ENCODE measurements at places on chromosomes 2 and 18. TPM values are rescaled to one million over a fixed set of nuclear protein-coding genes. Genes with fewer than 3 reads are reported as not detected.

PAX3 gene
- total RNA-seq: not detected

IL36A gene
- total RNA-seq: not detected

CCDC141 gene
- total RNA-seq: not detected

SERPINB10 gene
- 2.3 TPM for total RNA-seq

SLC23A3 gene
- 0.75 TPM for total RNA-seq

PROKR1 gene
- total RNA-seq: not detected

TACR1 gene
- not detected for total RNA-seq

REG3G gene
- not detected for total RNA-seq

DHRS9 gene
- not detected for total RNA-seq

DSC3 gene
- 140 TPM for total RNA-seq

LOXHD1 gene
- not detected for total RNA-seq

ADGRF3 gene
- 0.04 TPM for total RNA-seq

KIAA2012 gene
- not detected for total RNA-seq

UGT1A3 gene
- total RNA-seq: 0.88 TPM

DNA sequence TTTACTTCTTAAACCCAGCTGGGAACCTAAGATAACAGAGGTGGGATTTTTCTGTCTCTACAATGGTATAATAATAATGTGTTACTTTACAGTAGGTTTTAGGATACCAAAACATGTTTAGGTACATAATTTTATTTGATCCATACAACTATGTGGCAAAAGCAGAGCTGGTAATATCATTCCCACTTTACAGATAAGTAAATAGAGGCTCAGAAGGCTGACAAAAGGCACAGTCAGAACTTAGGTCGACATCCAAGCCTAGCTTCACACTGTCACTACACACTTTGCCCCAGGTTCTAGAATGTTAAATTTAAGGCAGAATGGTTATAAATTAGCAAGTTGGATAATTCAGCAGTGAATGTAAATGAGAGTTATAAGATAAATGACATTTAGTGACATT is 189.6 kb upstream of the PARD3B start:
- no peak for DNase-seq

GRCh38 chr2:129734343-129735034 is 245.0 kb upstream of the RAB6C start:
- no peak for DNase-seq

DNA sequence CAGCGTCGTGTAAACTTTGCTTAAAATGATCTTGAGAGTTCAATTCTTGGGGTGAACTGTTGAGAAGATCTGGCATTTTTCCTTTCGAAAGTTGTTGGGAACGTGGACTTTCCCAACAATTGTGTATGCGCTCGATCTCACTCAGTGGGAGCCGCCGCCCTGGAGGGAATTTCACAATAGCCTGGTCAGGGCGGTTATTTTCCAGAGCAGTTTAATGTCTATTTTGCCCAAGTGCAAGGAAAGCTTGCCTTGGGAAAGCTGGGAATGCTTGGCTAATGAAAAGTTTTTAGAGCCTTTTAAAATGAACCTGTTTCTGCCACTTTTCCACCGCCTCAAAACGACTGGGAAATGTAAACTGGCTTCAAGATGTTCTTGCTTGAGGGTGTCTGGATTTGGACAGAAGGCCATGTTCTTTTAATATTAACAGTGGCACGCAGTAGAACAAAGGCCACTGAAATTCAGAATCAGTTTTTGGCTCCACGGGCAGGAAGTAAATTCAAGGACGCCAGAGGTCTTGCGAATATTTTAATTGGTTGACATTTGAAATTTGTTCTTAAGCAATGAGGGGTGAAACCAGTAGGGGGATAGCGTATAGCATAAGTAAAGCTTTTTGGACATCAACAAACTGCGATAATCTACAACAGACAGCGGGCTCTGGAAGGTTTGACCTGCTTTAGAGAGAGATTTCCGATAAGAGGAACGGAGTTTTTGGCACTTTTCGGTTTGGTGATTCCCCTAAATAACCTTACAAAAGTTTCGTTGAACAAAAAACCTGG is 1.2 kb downstream of the CFLAR start:
- peak; percentile 70 for DNase-seq

- no peak for DNase-seq
Observed at GRCh38 chr2:54429811-54430551, 26.1 kb upstream of the SPTBN1 start.

- peak; percentile 38 for DNase-seq
Observed at GRCh38 chr2:102603904-102604303, 15.4 kb upstream of the SLC9A2 start.

- no peak for DNase-seq
Observed at GRCh38 chr2:231341100-231341499, 54.4 kb upstream of the B3GNT7 start.

DNA sequence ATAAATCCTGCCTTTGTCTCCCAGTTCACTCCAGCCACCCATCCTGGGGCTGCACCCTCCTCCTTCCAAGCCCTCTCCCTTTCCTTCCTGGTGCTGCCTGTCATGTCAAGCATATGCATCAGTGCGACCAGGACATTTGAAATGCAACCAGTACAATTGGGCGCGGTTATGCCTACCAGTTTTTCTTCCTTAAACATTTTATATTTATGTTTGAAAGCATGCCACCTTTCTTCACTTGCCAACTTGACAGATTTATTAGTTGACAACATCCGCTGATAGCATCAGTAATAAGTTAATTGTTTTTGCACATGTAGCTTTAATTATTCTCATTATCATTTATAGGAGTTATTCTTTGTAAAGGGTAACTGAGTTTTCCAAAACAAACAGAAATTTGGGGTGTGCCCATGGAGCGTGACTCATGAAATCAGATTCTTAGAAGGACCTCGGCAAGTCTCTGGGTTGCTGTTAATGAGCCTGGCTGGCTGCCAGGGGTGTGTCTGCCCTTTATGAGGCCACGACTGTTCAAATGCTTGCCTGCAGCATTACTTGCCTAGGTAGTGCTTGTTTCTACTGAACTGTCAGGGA is 32.8 kb upstream of the IL1B start:
- DNase-seq: peak; percentile 74

DNA sequence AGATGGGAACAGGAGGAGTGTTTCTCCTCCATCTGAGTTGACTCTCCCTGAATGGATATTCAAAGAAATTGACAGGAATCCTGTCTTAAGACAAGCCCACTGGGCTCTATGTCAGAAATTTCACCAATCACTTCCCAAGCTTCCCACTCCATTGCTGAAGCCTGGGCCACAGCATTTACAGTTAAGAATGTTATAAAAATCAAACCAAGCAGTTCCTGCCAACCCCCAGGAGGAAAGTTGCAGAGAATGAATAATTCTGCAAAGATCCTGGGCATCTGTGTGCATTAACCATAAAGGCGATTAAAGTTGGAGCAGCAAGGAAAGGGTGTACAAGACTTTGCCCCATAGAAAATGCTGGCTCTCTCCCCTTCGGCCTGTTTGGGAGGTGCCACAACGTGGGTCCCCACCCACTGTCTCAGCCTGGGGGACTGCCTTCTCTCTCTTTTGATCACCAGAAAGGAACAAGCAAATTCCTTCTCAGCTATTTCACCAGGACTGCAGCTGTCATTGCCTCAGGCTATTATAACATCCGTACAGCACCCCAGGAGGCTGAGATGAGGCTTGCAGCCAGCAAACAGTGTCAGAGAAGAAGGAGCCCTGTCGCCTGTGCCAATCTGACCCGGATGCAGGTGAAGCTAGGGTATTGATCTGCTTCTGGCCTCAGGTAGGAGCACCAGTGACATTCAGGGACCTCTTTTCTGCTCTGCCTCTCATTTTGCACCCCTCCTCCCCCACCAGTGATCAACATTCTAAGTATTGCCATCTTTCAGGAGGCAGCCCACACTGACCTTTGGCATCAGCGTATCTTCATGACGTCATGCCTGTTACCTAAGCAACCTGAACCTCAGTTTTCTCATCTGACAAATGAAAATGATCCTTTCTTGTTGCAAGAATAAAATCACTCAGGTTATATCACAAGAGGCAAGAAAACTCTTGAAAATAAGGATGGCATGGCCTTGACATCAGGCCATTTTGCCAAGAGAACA is 219.0 kb downstream of the SH3BP4 start:
- DNase-seq: peak; percentile 67

DNA sequence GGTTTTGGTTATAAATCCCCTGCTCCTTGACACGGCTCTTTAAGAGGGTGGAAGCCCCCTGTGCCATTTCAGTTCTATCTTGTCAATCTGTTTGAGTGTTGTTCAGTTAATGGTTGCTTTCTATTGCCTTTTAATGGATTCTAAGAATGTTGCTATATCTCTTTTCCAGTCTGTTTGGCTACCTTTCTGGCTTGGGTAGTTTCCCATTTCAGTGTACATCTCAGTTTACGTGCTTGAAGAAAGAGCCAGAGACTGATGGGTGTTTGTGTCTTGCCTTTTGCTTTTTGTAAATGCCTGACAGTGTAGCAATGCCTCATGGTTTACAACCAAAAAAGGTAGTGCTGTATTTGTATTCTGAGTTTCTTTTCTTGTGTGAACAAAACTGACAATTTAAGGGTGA is 45.3 kb downstream of the SPATS2L start:
- no peak for DNase-seq

DNA sequence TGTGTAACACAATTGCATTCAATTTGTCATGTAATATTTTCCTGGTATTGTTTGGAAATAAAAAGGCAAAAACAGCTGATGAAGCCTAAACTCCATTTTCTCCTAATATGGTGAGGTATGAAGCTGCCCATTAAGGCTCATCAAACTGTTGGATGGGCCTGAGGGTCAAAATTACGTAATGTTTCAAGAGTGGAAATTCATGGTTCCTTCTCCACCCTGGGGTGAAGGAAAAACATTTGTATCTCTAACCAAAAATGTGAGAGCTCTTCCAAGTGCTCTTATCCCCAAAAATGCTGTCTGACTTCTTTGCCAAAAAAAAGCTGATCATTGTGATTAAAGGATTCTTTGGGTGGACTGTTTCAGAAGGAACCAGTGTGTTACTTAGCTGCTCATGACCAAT is 91.8 kb downstream of the ARHGAP28 start:
- DNase-seq: no peak

GRCh38 chr18:40046596-40046995 is 1908.4 kb upstream of the PIK3C3 start:
- no peak for DNase-seq

DNA sequence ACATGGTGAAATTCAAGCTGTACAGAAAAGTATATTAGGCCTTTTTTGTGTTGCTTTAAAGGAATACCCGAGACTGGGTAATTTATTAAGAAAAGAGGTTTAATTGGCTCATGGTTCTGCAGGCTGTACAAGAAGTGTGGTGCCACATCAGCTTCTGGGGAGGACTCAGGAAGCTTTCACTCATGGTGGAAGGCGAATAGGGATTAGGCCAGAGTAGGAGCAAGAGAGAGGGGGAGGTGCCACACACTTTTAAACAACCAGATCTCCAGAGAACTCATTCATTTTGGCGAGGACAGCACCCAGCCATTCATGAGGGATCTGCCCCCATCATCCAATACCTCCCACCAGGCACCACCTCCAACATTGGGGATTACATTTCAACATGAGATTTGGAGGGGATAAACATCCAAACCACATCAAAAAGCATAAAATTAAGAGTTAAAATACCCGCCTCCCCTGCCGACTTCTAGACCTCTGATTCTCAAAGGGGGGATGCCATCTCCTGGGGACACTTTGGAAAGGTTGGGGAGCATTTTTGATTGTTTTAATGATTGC is 15.1 kb upstream of the LIPG start:
- DNase-seq: no peak

- no peak for DNase-seq
Observed at GRCh38 chr2:16739778-16740581, 74.3 kb upstream of the CYRIA start.

- DNase-seq: no peak
Observed at GRCh38 chr2:73705091-73705490, 32.1 kb downstream of the TPRKB start.

DNA sequence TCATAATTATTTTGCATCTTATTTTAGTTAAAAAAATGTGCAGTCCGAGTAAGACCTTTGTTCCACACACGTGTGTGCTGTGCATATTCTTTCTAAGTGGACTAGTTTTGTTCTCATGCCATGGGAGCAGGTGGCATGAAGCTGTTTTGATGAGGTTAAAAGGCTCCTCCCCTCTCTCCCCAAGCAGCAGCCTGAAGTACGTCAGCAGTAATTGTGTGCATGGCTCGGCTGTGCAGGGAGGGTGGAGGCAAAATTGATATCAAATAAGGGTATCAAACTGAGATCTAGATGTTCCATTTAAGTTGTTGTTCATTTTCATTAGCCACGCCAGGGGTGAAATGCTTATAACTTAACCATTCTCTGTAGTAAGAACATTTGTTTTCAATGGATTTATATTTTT is at the start of gene NYAP2:
Gene NYAP2, plus strand, starts transcription at position 207 of the 400 bp plus-strand sequence. CDS start 9,171 bp downstream, outside the sequence.
- DNase-seq: no peak

- no peak for DNase-seq
Observed at GRCh38 chr2:173986805-173987204, 21.6 kb upstream of the SP3 start.

DNA sequence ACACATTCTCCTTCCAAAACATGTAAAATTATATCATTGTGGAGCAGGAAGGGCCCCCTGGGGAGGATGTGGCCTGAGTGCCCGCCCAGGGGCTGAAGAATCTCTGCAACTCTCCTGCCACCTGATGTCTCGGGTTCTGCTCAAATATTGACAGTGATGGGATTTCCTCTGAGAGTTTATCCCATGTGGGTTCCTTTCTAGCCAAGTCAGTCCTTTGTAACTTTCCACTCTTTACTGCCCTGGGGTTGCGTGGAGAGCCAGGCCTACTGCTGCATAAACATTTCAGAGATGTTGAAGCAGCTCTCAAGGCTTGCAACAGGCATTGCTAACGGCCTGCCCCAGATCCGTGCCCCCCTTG is 4.0 kb upstream of the RAB17 start:
- DNase-seq: no peak

GRCh38 chr18:80034068-80034851 is at the start of gene RBFA:
Gene RBFA (plus strand): TSS chr18:80034434. CDS start chr18:80034496, 62 bp downstream.
- peak; percentile 82 for DNase-seq

- DNase-seq: peak; percentile 80
Observed at GRCh38 chr18:26429535-26430226, 118.7 kb downstream of the KCTD1 start.

DNA sequence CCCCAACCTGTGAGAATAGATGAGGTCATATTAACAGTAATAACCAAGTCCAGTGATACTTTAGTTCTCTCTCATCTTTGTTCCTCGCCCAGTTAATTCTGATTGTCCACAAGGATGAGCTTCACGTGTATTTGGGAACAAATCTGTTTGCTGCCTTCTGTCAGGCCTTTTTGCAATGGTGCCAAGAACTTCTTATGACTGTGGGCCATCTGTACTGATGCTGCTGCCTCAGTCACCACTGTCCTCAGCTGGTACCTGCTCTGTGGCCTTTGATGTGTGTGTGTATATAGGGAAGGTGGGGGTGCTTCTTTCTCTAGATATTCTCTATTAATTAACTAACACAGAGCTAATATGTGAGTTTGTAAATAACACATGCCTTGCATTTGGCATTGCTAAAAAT is 392.9 kb downstream of the TGIF1 start:
- no peak for DNase-seq

DNA sequence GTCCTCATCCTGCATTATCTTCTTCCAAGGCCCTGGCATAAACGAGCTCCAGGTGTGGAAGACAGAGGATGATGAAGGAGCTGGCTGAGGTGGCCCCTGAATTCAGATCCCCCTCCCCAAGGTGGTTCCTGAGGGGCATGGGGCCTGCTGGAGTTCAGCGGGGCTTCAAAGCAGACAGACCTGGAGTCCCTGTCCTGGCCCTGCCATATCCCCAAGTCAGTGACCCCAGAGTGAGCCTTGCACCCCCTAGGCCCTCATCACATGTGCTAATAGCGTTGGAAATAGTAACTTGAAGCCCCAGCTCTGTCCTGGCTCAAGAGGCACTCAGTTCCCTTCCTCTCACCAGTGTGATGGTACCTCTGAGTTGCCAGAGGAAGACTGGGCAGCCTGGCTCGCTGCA is 172.9 kb downstream of the GALNT1 start:
- no peak for DNase-seq

- no peak for DNase-seq
Observed at GRCh38 chr2:31060397-31060796, 77.8 kb downstream of the GALNT14 start.

- DNase-seq: no peak
Observed at GRCh38 chr2:217974389-217975005, 28.3 kb downstream of the TNS1 start.

Data from foreskin keratinocyte (primary cell).